GM04503 (cell line): ENCODE measurements at places on chromosomes 1 and 21.

- DNase-seq, result no peak
Observed at GRCh38 chr1:119422631-119423030, 7.7 kb downstream of the HSD3B2 start.

DNA sequence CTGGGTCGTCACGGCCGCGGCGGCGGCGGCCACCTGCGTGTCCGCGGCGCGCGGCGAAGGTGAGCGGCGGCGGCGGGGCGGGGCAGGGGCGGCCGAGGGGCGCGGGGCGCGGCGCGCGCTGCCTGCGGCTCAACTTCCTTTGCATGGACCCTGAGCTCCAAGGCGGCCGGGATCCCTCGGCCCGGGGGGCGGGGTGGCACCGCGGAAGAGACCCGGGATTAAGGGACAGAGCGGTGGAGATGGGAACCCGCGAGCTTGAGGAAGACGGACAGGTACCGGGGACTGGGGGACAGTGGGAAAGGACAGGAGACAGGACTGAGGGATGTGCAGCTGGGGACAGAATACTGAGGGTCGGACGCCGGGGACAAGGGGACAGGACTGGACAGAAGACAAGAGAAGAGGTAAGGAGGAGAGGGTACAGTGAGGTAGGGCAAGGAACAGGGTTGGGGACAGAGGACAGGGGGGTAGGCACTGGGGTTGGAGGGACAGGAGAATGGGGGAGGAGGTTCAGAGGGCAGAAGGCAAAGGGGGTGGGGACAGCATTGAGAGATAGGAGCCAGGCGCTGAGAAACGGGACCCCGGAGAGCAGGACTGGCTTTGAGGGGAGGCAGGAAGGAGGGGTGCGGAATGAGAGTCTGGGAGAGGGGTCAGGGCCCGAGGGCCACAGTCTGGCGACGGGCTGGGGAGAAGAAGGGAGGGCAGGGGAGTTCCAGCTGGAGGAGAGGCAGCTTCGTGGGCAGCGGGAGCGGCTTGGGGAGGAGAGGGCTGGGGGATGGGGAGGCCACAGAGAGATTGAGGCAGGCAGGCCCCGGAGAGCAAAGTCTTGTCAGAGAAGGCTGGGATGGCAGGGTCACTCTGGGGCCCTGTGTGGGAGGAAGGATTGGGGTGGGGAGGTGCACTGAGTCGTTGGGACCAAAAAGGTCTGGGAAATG, 648 bp downstream of the EPHA8 start:
- DNase-seq, result no peak

DNA sequence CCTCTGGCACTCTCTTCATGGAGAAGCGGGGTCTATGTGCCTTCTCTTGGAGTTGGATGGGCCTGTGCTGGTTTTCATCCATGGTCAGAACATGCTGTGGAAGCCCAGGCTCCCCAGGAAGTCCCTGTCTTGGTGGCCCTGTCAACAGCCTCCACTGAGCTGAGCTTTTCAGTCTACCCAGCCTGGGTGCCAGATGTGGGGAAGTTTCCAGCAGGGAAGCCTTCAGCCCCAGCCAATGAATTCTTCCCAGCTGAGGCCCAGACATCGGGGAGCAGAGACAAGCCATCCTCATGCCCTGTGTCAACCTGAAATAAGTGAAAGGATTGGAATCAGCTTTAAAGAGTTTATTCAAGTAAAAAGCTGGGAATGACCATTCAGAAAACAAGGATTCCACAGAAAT, 75.1 kb upstream of the PGBD5 start:
- no peak for DNase-seq

DNA sequence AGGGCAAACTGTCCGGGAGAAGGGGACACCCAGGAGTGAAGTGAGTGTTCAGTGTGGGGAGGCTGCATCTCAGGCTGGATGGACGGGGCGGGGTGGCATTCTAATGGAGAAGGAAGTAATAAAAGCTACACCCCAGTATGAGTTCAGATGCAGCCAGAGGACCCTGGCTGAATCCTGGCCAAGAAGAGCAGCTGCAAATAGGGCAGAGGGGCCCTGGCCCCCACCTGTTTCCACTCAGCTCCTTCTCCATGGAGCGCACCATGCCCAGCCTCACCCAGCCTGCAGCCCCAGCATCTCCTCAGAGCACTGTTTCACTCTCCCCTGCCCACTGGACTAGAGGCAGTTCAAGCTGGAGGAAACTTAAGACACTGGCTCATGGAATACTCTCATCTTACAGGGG, 46.4 kb downstream of the KCND3 start:
- no peak for DNase-seq

- no peak for DNase-seq
Observed at GRCh38 chr21:14545906-14546480, at the start of gene SAMSN1. SAMSN1 (minus strand) TSS chr21:14546315; CDS start chr21:14546261, 54 bp downstream.

- DNase-seq, result no peak
Observed at GRCh38 chr1:156582388-156583017, 3.0 kb downstream of the TTC24 start.
